T-helper 1 cell (primary cell): ENCODE measurements at places on chromosomes 5 and 9.

DNA sequence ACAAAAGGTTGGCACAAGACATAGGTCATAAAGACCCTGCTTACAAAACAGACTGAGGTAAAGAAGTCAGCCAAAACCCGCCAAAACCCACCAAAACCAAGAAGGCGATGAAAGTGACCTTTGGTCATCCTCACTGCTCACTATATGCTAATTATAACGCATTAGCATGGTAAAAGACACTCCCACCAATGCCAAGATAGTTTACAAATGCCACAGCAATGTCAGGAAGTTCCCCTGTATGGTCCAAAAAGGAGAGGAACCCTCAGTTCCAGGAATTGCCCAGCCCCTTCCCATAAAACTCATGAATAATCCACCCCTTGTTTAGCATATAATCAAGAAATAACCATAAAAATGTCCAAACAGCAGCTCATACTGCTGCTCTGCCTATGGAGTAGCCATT lies 27.7 kb downstream of the MLLT3 start:
- no peak for DNase-seq

DNA sequence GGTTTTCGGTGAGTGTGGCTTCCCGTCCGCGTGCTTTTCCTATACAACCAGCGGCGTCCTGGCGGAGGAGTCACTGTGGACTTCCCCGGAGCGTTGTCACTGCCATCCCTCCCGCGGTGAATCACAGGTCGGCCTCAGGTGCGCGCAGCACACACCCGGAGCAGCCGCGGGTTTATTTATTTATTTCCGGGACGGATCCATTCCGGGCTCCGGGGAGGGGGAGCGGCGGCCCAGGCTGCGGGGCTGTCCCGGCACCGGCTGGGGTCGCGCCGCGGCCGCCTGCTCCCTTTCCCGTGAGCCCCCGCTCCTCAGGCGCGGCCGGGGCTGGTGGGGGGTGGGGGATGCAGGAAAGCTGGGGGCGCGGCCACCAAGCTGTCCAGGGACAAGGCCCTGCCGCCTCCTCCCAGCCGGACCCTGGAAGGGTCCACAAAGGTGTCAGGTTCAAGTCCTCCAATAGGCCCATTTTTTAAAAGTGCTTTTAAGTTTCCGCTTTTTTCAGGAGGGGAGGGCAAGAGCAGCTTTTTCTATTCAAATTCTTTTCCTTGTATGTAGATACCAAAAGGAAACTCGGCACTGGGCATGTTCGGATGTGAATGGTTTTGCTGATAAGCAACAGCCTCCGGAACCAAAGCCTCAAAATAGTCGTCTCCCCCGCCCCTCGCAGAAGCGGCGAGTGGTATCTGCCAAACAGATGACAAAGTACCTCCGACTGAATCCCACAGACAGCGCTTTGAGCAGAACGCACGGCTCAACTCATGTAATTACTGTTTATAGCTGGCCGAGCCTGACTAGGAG lies 192.5 kb downstream of the CD180 start:
- peak; percentile 83 for DNase-seq

GRCh38 chr5:150119421-150120061 lies 33.2 kb upstream of the CSF1R start:
- DNase-seq, result no peak

DNA sequence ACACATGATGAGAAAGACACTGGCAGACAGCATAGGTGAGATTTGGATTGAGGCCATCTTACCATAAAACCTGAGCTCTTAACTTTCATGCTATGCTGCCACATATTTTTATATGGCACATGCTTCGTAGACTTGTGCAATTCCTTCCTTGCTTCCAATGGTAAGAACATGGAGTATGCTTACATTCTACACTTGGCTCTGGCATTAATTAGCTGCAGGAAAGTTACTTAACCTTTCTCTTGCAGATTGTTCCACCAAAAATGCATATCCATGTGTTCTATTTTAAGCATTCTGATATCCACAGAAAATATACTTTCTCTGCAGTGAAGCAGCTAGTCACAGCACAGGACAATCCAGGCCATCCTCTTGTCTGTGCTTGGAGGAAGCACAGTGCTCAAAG lies 119.4 kb downstream of the MPDZ start:
- DNase-seq, result no peak

- DNase-seq, result no peak
Observed at GRCh38 chr5:96636046-96636445, 26.1 kb upstream of the CAST start.

DNA sequence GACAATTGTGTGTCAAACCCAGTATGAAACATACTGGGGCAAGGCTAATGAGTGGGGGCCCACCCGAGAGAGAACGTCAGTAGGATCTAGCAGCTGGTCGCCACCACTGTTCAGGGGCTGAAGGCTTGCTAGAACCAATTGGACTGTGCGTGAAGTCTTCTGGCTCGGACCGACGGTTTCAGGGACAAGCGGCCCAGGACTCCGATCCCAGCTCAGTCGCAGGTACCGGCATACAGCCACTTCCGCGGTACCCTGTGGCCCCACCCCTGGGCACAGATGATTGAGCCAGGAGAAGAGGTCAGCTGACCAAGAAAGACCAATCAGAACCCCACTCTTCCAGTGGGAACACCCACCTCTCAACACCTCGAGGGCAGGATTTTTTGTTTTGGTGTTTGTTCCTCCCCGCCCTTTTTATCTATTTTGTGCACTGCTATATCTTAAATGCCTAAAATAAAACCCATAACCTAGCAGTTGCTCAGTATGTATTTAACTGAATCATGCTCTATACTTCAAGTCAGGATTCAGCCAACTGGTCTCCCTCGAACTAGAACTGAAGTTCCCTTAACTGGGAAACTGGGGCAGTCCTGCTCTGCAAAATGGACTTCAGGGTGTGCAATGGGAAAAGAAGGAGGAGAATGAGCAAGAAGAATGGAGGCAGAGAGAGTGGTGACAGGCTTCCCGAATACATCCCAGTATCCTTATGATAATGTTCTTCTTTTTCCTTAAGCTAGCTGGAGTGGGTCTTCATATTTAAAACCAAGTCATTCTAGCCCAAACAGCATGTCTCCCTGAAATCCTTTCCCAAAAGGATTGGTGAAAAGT lies 21.1 kb upstream of the CPEB4 start:
- DNase-seq, result no peak

GRCh38 chr5:11941566-11941965 lies 37.3 kb upstream of the CTNND2 start:
- DNase-seq, result no peak

DNA sequence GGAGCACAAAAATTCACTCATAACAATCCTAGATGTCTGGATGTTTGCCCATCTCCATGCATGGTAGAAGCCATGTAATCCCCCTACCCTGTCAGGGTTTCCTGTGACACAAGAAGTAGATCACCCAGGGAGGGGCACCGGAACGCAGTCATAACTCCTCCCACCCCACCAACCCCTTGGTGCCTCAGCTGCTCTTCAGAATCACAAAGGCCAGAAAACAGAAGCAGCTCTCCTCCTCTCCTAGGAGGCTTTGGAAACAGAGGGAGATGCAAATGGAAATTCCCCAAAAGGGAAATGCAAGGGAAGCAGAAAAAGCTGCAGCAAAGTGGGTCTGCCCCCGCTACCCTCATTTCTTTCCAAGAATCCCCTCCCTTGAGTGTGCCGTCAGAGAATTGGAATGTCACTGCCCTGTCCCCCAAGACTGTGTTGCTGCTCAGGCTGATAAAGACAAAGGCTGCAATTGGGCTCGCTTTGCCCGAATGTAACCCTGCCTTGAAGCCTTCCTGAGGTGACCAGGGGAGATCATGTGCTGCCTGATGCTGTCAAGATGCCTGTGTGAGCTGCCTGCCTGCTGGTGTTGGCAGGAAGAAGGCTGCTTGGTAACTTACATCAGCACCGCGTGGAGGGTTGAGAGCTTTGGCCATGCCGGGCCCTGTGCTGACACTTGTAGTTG lies 65.5 kb upstream of the ABCA1 start:
- no peak for DNase-seq
